Midbrain (tissue), 1 donor: ENCODE measurements at places on chromosomes 3 and 15.
A peak's percentile ranks its signal among the peaks of the same experiment; 100 is the strongest.

- DNase-seq = no peak
Observed at GRCh38 chr3:129161860-129162271, 1.0 kb upstream of the ISY1 start.

DNA sequence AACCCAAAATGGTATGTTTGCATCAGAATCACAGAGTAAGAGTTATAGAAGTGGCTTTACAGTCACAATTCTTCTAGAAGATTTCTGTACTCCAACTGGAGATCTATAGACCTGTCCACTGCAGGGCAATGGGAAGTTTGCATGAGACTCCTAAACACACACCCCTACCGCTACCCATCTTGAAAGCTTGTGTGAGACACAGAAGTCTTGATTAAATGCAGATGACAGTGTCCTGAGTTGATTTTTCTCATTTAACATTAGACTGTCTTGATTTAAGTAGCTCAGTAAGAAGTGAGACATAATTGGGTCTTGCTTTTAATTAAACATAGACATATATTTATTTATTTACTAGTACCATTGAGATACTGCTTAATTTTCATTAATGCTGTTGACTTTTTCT is 54.4 kb downstream of the CD47 start:
- no peak for DNase-seq

DNA sequence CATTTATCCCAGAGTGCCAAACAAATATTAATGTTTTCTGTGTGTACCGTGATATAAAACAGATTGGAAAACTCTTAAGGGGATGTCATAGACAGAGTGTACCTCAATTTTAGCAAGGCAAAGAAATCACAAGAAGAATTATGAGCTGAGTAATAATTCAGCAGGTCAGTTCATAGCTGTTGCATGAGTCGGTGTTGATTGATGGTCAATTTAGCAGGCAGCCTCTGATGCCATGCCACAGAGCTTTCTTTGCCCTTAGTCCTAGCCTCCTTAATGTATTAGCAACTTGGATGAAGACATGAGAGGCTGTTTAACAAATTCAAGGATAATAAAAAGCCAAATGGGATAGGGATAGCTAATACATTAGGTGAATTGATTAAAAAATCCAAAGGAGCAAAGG is 6.8 kb downstream of the SLC35A5 start:
- DNase-seq = no peak

GRCh38 chr3:64815195-64815631 is 127.4 kb upstream of the ADAMTS9 start:
- no peak for DNase-seq

GRCh38 chr3:37806505-37807200 is 55.0 kb upstream of the CTDSPL start:
- DNase-seq = no peak

GRCh38 chr15:65326117-65326526 is 21.6 kb downstream of the RNU5B-1 start:
- peak; percentile 66 for DNase-seq

- no peak for DNase-seq
Observed at GRCh38 chr3:107414325-107414964, 37.2 kb downstream of the CCDC54 start.

- DNase-seq = no peak
Observed at GRCh38 chr3:142211034-142211433, 14.4 kb downstream of the GK5 start.

DNA sequence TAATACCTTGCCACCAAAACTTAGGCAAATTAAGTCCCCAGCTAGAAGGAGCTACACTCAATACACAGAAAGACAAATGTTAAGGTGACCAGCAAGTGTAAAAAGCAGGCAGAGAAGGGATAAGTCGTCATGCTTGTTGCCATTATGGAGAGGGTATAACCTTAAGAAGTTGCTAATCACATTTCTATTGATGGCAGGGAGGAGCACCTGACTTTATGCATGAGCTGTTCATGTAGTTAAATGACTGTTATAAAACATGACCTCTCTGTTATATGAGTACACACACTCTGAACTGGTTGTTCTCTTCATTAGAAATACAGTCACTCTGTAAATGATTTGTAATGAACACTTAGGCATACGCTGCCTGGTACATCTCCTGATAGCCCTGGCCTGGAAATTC is 6.6 kb upstream of the CCNL1 start:
- no peak for DNase-seq

DNA sequence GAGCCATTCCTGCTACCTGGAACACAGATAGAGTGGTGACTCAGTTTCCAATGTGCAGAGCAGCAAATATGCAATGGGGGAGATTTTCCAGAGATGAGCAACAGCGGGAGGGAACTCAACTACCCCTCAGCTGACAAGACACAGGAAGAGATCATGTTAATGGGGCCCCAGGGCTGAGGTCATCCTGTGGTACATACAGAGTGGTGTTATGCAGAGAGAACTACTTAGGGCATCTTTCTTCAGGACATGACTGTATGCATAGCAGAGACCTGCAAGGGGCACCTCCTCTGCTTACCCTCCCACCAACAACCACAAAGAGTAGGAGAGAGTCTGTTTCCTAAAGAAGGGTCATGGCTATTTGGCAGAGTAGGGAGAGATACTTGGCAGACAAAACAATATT is 6.8 kb upstream of the TBC1D5 start:
- no peak for DNase-seq

DNA sequence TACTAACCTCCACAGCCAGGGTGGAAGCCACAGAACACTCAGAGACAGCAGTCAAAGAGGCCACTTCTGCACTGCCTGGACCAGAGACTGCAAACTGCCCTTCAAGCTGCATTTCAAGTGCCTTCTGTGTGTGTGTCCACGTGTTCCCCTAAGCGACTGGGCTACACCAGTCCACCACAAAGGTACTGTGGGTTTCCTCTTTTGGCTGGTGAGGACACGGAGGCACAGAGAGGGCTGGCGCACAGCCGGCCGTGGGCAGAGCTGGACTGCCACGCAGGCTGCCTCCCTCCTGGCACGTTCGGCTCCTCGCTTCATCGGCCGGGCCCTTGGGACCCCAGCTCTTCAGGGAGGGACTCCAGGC is 60.9 kb downstream of the MGLL start:
- peak; percentile 39 for DNase-seq

DNA sequence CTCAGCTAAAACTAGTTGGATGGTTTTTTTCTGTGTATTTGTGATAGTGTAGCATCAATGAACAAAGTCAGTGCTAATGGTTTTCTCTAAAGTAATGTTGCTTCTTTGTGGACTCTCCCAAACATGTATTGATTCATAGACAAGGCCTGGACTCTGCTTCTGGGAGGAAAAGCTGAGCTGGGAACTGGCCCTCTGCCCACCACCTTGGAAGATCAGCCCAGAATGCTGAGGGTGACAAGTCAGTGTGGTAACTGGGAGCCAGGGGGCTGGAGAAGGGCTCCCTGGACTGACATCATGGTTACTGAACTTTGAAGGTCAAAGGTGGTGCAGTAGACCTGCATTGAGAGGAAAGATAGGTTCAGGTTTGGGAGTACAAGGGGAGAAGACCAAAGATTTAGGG is 3.0 kb downstream of the ARHGAP31 start:
- DNase-seq = no peak

GRCh38 chr3:194539498-194539897 is 52.7 kb upstream of the ATP13A3 start:
- DNase-seq = no peak

- no peak for DNase-seq
Observed at GRCh38 chr3:152302521-152303021, 33.8 kb downstream of the MBNL1 start.

GRCh38 chr3:156630081-156630772 is 44.2 kb upstream of the TIPARP start:
- no peak for DNase-seq

DNA sequence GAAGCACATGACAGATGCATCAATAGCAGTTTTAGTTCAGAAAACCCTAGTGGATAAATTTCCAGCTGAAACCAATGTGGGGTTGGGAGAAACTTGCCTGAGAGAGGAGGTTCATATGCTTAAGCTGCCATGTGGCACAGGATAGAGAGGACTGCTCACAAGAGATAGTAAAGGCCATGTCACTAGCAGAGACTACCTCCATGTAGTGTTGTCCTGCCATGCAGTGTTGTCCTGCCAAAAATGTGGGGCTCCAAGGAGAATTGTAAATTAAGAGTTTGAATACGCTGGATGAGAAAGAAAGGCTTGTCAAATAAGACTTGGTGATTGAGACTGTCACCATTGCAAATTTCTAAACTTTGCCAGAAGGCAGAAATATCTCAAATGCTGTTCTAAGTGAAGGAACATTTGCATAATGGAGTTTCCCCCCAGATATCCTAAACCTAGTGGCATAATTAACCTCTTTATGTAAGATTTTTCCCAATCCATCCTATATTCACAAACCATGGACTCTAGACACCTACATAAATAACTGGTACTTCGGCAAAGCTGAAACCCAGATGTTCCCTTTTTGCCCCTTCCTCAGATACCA is 938.3 kb upstream of the ALCAM start:
- DNase-seq = no peak

DNA sequence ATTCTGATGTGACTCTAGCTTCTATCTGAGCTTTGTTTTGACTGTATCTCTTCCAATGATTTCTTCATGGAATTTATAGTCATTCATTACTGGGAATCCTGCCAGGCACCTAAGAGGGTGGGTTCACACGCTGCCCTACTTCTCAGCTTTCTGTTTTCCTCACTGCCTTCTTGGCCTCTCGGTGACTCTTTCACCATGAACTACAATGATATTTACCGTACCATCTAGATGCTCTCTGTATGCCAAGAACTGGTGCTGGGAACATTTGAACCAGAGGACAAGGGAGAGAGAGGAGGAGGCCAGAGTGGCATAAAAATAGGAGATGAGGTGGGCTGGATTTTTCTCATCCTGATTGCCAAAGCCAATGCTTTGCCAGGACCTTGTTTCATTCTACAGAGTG is 280.0 kb upstream of the P2RY1 start:
- DNase-seq = no peak

GRCh38 chr3:178291574-178292370 is 244.5 kb upstream of the KCNMB2 start:
- DNase-seq = no peak

- DNase-seq = peak; percentile 32
Observed at GRCh38 chr15:78850941-78851755, 21.5 kb upstream of the MORF4L1 start.

- DNase-seq = no peak
Observed at GRCh38 chr3:173793963-173794362, 396.4 kb downstream of the NLGN1 start.

DNA sequence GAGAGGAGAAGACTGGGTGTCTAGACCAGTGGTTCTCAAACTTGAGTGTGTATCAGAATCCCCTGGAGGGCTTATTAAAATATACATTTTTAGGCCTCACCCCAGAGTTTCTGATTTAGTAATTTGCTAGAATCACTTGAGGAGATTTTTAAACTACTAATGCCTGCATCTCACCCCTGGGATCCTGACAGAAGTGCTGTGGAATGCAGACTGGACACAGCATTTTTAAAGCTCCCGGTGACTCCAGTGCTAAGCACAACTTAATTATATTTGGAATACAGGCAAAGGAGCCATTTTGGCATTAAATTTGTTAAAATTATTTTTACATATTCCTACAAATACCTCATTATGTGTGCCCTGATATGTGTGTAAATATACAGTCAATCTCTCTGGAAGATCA is 26.7 kb upstream of the COL6A6 start:
- no peak for DNase-seq

GRCh38 chr3:96214941-96215340 is 599.5 kb upstream of the EPHA6 start:
- DNase-seq = no peak

GRCh38 chr15:56820333-56820732 is 87.0 kb upstream of the ZNF280D start:
- no peak for DNase-seq

DNA sequence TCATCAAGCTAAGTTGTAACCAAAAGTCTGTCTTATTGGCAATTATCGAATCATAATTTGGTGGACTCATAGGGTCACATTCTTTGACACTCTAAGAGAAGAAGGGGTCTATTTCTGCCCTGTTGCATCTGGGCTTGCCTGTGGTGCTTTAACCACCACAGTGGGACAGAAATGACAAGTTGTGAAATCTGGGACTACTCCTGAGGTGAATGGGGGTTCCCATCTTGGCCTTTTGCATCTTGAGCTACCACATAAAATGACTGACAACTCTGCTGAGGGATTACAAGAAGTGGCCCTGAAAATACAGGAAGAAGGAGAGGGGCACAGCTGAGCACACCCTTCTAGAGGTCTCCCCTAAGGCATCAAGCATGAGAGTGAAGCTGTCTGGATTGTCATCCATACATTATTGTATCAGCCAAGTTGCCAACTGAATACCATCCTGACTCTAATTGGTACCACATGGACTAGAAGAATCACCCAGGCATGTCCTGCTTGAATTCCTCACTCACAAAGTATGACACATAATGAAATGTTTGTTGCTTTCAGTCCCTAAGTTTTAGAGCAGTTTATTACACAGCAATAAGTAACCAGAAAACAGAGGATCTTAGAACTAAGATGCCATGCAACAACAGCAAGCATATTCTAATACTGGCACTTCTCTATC is 306.5 kb downstream of the ROBO1 start:
- DNase-seq = no peak

GRCh38 chr3:149542375-149543312 is 68.1 kb downstream of the TM4SF4 start:
- no peak for DNase-seq

DNA sequence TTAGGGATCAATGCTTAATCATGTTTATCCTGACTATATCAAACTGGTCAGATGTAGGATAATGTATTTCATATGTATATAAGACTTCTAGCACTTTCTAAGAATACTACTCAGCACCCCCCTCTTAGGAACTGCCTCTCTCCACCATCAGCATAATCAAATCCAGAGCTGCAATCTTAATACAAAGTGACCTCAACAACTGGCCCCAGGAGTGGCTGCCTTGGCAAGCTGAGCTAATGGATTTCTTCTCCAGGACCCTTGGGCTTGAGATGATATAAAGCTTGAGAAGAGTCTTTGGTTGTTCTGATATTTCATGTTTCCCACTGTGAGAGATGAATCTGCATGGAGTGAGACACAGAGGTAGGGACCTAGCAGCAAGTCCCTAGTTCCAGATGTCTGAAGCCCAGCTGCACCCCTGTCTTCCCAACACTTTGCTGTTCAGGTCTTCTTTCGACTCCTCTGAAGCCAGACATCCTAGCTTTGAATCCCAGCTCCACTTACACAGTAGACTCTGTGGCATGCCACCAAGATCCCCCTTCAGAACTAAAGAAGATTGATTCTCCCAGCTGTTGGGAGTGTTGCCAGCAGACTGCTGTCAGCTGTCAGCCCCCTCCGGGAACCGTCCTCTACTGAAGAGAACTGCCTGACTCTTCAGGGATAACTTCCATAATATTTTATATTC is 309.3 kb upstream of the UBE2E2 start:
- no peak for DNase-seq

GRCh38 chr15:63495343-63495742 is 9.1 kb upstream of the USP3 start:
- DNase-seq = no peak

DNA sequence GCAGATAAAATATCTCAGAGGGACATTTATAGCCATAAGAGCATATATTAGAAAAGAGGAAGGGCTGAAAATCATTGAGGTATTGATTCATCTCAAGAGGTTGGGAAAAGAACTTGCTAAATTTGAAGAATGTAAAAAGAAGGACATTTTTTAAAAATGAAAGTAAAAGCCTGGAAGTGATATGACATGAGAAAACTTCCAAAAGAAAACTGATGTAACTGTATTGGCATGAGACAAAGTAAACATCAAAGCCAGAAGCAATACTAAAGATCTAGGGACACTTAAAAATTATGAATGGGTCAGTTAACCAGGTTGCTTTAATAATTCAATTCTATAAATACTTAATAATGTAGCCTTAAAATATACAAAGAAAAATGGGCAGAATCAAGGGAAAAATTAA is 31.9 kb downstream of the CEP63 start:
- DNase-seq = no peak

GRCh38 chr3:145134738-145135137 is 1026.2 kb downstream of the PLOD2 start:
- no peak for DNase-seq
